ENCODE measurements at places on chromosomes 3 and 15.

DNA sequence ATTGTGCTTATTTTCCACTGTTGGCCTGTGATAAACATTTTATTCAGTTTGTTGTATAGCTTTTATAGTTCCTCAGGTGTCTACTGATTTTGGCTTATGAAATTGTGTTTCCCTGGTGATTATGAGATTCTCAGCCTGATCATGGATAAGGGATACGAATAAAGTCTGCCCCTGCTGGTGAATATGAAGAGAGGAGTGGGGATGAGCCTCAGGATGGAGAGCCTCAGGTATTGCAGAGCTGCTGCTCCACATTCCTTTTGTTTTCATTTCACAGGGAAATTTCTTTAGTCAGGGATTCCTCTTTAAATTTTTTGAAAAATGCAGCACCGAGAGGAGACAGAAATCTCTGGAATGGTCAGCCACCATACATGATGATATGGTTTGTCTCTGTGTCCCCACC, 14.7 kb upstream of the RAB6B start:
- DNase-seq = no peak

DNA sequence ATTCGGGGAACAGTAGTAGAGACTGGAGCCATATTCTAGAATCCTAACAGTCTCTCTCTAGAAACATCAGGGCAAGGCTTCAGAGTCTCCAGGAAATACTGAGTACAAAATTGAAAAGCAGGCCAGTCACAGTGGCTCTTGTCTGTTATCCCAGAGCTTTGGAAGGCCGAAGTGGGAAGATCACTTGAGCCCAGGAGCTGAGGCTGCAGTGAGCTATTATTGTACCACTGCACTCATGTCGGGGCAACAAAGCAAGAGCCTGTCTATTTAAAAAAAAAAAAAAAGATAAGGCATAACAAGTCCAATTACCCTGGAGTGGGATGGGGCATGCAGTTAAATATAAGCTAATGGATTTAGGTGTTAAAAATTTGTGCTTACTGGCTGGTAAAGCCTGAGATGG, 79.0 kb downstream of the SEMA6D start:
- no peak for DNase-seq

DNA sequence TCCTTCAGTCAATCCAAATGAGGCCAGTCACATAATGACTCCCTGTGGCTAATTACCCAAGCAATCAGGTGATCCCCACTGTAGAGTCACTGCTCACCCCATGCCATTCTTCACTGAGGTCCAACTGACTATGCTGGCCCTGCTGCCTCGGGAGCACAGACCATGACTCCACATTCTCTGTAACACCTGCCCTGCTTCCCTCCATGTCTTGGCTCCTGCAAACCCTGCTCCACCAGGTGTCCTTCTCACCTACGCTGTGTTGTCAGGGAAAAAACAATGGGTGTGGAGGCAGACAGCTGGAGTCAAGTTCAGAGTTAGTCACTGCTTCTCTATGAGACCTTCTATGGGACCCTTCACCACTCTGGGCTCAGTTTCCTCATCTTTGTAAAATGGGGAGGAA, 6.1 kb upstream of the SFMBT1 start:
- DNase-seq = no peak

DNA sequence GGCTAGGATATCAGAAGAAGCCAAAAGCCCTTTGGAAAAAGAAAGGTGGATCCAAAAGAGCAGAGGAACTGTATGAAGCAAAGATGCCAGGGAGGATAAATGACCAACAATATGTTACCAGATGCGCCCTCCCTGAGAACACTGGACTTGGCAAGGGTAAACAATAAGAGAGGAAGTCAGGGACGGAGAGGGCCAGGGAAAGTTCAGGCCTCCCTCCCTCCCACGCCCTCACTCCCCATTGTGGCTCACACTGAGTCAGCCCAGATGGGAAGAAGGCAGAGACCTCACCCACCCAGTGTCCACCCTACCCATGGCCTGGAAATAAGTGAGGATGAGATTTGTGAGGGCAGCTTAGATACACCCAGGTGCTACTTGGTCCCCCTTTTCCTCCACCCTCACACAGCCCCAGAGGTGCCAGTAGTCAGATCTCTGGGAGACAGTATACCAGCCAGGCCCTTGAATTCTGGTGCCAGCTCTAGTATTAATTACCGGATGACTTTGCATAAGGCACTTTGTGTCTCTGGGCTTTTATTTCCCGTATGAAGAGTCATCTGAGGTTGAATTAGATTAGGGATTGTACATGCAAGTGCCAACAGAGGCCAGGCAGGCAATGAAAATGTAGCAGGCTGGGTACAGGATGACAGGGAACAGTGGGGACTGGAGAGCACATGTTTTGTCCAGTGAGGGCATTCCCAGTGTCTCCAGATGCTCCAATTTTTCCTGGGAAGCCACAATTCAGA, 35.1 kb upstream of the FRMD4B start:
- no peak for DNase-seq

- no peak for DNase-seq
Measured at GRCh38 chr15:90838139-90838538, 30.2 kb upstream of the FURIN start.

DNA sequence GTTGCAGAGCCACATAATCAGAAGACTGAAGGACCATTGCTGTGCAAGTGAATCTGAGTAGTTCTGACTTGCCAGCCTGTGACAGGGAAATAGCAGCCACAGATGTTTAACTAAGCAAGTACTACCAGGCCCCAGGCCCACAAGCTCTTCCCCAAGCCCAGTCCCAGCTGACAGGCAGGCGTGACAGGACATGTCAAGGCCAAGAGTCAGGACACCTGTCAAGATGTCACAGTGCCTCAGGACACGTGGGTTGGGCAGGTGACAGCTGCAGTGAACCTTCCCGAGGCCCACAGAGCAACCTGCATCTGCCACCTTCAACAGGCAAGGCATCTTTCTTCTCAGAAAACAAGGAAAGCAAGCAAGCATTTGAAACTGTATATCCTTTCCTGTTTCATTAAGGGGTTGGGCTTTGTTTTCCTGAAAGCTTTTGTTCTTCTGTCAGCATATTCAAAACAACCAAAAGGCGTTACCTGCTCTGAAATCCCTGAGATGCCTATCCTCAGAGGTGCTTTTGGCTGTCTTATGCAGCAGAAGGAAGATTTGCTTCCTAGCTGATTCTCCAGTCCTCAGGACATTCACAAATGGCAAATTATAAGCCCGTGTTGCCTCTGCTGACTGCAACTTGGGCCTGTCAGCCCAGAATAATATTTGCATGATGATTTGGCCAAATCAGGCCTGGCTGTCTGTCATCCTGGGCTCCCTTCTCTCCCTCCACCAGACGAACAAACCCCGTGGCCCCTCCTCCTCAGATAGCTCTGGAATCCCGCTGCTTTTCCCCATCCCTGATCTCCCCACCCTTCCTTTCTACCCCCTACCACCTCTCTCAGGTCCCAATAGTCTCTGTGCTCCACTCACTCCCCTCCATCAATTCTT, 171.8 kb upstream of the WNT5A start:
- DNase-seq = no peak

DNA sequence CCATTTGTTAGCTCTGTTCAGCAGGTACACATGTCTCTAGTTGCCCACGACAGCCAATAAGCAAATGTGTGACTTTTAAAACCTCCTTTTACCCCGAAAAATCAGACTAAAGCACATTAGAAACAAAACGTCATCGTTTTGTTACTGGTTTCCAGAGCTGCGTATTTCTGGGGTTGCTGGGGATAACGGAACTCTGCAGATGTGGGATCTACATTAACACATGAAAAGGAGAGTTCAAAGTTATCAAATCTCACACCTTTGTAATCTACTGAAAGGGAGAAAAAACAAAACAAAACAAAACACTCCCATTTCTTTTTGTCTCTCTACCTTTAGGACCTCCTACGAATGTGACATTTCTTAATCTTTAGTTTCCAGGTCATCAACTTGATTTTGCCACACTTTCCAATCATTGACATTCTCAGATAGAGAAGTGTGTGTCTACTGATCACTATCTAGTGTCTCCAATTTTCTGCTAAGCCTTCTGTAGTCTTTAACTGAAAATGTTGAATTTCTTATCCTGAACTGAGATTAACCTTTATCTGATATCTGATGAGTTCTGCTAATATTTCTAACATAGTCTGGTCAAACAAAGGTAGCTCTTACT, 93.0 kb upstream of the TSPAN3 start:
- no peak for DNase-seq

DNA sequence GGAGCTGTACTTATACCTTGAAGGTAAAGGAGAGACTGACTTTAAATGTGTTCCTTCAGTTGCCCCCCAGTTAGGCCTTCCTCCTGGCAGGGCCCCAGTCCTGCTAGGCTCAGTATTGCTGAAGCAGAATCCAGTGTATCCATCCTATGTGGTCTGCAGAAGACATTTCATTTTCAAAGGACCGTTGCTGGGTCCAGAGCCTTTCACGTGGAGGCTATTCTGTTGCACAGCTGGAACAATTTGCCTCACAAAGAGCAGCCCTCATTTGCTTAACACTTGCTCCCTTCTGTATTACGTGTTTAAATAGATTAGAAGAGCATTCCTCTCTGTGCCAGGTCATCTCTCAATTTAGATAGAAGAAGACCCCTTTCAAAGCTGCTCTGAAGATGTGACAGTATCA, 78.9 kb upstream of the CFAP20DC start:
- DNase-seq = no peak

Data from SIG-M5 (cell line).